HCEC 1CT (cell line): ENCODE measurements at places on chromosomes 1 and 21.

GRCh38 chr1:61052395-61053225 lies 29.8 kb upstream of the NFIA start:
- no peak for DNase-seq

DNA sequence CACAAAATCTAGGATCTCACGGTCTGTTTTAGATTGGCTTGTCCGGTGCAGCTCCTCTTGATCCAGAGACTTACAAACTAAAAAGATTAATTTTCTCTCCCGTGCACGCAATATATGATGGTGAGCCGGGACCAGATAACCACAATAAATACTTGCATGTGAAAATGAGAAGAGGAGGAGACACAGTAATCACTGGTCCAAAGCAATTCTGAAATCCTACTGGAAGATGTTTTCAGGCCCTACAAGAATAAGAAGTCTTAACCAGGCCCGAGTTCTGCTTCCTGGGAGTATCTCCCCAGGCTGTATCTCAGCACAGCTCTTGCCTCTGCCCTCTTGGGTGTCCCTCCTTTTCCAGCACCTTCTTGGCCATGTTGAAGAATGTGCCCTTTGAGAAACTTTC lies 1.0 kb upstream of the WDR4 start:
- no peak for DNase-seq

GRCh38 chr1:74199504-74199903 lies 1.5 kb downstream of the FPGT start:
- no peak for DNase-seq

DNA sequence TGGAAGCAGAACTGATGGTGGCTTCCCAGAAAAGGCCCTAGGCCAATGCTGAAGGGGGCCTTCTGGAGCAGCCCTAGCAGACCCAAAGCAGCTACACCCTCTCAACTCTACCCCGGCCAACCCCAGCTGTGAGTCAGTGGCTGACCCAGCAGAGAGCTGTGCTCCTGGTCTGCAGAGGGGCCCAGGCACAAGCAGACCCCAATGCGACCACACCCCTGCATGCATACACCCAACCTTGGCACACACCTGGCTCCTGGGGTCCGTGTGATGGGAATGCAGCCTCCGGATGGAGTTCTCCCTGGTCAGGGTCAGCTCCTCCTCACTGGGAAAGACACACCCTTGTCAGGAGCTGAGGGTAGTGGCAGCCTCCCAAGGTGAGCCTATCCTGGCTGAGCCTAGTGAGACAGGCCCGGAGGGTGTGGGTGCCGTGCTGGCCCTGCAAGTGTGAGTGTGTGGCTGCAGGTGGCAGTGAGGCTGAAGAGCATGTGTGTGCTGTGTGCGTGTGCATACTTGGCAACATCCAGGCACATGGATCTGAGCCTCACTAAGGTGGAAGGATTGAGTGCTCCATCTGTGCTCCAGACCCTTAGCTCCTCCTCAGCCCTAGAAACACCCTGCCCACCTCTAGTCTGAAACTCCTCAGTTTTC lies 3.9 kb upstream of the ARHGAP30 start:
- DNase-seq, result no peak

- DNase-seq, result no peak
Measured at GRCh38 chr1:2887941-2888855, 86.7 kb upstream of the TTC34 start.

DNA sequence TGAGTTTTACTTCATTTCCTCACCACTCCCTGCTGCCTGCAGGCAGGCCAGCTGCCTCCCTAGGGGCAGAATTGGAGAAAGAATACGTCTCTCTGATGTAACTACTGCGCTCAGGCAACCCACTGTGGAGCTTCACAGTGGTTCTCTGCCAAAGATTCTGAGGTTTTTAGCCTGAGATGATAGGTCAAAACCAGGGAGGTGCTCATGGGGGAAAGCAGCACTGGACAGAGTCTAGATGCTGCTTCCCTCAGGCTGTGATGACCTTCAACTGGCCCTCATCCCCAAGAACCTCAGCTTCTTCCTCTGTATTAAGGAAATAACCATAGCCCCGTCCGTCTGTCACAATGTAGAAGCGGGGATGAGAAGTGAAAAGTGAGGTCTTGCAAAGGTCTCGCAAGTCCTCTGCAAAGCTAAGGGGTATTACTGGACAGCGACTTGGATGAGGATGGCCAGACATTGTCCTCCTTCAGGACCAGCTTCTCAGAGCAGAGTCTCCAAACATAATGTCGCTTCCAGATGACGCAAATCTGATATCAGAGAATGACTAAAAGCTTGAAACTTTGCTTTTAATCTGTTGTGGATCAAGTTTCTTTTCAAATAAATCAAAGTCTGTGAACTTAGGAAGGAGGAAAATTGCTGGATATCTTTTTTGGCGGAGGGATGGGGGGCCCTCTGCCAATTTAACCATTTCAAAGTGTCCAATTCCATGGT lies 65.9 kb upstream of the ATP5PO start:
- DNase-seq, result no peak

DNA sequence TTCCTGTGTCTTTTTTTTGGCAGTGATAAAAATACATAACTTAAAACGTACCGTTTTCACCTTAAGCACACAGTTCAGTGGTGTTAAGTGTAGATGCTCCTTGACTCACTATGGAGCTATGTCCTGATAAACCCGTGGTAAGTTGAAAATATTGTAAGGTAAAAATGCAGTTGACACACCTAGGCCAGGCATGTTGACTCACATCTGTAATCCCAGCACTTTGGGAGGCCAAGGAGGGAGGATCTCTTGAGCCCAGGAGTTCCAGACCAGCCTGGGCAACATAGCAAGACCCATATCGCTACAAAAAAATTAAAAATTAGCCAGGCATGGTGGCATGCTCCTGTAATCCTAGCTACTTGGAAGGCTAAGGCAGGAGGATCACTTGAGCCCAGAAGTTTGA lies 73.6 kb upstream of the COG2 start:
- no peak for DNase-seq

DNA sequence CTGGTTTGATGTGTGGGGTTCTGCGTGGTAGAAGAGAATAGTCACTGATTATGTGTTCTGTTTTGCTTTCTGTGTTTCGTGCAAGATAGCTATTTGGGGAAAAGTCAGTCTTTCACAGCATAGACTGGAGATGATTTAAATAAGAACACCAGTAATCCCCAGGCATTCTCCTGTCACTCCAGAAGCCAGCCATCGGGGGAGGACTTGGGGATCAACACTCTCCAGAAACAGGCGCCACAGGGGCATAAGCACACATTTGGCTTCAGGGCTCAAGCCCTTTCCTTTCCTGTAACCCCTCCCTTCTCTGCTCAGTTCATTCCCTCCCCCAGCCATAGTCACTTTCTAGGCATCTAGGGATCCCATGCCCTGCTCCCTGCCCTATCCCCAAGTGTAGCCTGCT lies 97.3 kb upstream of the BEND5 start:
- DNase-seq, result no peak
